ENCODE measurements at places on chromosomes 1 and 21. TPM values are rescaled to one million over a fixed set of nuclear protein-coding genes. Genes with fewer than 3 reads are reported as not detected.

GRCh38 chr1:30272277-30273020, 450.9 kb downstream of the MATN1 start:
- H3K27ac ChIP-seq = no peak overlapping the region
- H3K4me1 ChIP-seq = no peaks in the 10 kb centered on the region
- no peaks in the 10 kb centered on the region for H3K27me3 ChIP-seq
- H3K36me3 ChIP-seq = no peaks in the 10 kb centered on the region

GRCh38 chr1:87478231-87478630, 149.6 kb downstream of the LMO4 start:
- H3K4me3 ChIP-seq = no peak overlapping the region
- no peaks in the 10 kb centered on the region for H3K27me3 ChIP-seq

- peaks cover 4% of the 10 kb centered on the region for H3K4me1 ChIP-seq
- H3K36me3 ChIP-seq = no peaks in the 10 kb centered on the region
- peak overlapping the region; percentile 33 for H3K4me3 ChIP-seq
- DNase-seq = no peak
- H3K27me3 ChIP-seq = peaks cover 12% of the 10 kb centered on the region
Measured at GRCh38 chr1:197928849-197929336, 11.7 kb downstream of the LHX9 start.

GRCh38 chr1:37865348-37866120, 6.1 kb upstream of the MTF1 start:
- peaks cover 24% of the 10 kb centered on the region for H3K36me3 ChIP-seq
- no peaks in the 10 kb centered on the region for H3K27me3 ChIP-seq
- DNase-seq = no peak
- no peak overlapping the region for H3K27ac ChIP-seq

GRCh38 chr1:180372728-180373127, 129.6 kb downstream of the ACBD6 start:
- H3K27ac ChIP-seq = no peak overlapping the region
- H3K4me1 ChIP-seq = no peaks in the 10 kb centered on the region
- no peaks in the 10 kb centered on the region for H3K36me3 ChIP-seq
- H3K4me3 ChIP-seq = no peak overlapping the region
- DNase-seq = no peak

DNA sequence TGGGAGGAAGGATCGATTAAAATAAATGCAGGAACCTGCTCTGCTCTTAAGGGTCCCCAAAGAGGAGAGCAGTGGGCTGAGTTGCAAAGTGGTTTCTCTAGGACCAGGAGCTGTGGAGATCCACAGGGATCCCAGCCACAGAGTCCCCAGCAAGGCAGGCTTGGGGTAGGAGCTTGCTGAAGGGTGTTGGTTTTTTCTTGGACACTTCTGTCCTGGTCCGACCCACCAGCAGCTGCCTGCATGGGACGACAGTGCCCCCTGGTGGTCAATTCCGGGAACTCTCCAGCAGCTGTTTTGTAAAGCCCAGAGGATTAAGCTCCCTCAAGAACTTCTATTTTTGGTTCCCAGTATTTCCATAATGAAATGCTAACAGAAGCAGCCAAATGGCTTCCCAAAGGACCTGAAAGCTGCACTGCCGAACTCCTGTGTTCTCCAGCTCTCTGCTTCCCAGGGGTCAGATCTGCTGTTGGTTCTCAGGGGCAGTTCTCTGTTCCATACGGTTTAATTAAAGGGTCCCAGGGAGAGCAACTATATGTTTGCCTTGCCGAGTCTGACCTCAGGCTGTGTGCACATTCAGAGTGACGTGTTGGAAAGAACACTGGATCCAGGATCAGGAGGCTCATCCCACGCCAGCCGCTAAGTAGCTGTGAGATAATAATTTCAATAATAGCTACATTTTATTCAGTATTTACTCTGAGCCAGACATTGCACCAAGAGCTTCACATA, 23.2 kb downstream of the NENF start:
- peaks cover 3% of the 10 kb centered on the region for H3K27me3 ChIP-seq
- peak; percentile 73 for DNase-seq
- no peak overlapping the region for H3K4me3 ChIP-seq
- H3K4me1 ChIP-seq = no peaks in the 10 kb centered on the region
- no peaks in the 10 kb centered on the region for H3K36me3 ChIP-seq
- no peak overlapping the region for H3K27ac ChIP-seq

GRCh38 chr1:45172005-45172404, 34.4 kb downstream of the ZSWIM5 start:
- no peaks in the 10 kb centered on the region for H3K36me3 ChIP-seq
- H3K27ac ChIP-seq = no peak overlapping the region

GRCh38 chr1:247113733-247114271, 9.6 kb upstream of the ZNF669 start:
- no peaks in the 10 kb centered on the region for H3K36me3 ChIP-seq
- no peak overlapping the region for H3K27ac ChIP-seq
- H3K4me1 ChIP-seq = peaks cover 6% of the 10 kb centered on the region

- no peaks in the 10 kb centered on the region for H3K27me3 ChIP-seq
- no peak overlapping the region for H3K27ac ChIP-seq
- H3K4me3 ChIP-seq = no peak overlapping the region
Measured at GRCh38 chr1:59375321-59376220, 78.7 kb downstream of the FGGY start.

GRCh38 chr1:79012500-79012899, 6.0 kb upstream of the ADGRL4 start:
- H3K27ac ChIP-seq = no peak overlapping the region
- no peak for DNase-seq
- no peaks in the 10 kb centered on the region for H3K36me3 ChIP-seq
- H3K4me3 ChIP-seq = no peak overlapping the region

DNA sequence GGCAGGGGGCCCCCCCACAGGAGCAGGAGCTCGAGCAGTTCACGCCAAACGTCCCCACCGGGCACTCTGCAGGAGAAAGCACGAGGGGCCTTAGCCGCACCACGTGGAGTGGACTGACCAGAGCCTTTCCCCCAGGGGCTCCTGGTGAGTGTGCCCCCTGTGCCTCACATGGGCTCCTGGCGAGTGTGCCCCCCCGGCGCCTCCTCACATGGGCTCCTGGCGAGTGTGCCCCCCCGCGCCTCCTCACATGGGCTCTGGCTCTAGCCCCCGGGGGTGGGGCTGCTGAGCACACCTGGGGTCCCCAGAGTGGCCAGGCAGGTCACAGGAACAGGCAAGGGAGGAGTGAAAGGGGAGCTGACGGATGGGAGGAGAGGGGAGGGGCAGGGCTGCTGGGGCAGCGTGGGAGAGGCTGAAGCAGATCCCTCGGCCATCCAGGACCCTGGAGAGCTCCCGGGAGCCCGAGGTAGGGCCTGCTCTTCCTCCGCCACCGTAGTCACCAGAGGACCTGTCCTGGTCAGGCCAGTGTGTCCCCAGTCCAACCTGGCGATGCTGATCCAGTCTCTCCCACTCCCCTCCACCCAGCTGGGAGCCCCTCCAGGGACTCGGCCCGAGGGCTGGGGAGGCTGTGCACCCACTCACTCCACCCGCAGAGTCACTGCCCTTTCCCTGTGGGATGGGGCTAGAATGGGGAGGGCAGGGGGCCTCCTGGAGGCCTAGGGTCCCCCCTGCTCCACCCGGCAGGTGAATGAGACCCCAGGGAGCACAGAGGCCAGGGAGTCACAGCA, 47.6 kb downstream of the ARHGEF16 start:
- DNase-seq = peak; percentile 42
- H3K27me3 ChIP-seq = no peaks in the 10 kb centered on the region
- H3K4me1 ChIP-seq = no peaks in the 10 kb centered on the region
- H3K4me3 ChIP-seq = no peak overlapping the region

GRCh38 chr1:27513528-27513927, 23.6 kb upstream of the WASF2 start:
- H3K4me1 ChIP-seq = peaks cover 9% of the 10 kb centered on the region
- H3K4me3 ChIP-seq = no peak overlapping the region
- H3K27me3 ChIP-seq = no peaks in the 10 kb centered on the region
- H3K36me3 ChIP-seq = no peaks in the 10 kb centered on the region

DNA sequence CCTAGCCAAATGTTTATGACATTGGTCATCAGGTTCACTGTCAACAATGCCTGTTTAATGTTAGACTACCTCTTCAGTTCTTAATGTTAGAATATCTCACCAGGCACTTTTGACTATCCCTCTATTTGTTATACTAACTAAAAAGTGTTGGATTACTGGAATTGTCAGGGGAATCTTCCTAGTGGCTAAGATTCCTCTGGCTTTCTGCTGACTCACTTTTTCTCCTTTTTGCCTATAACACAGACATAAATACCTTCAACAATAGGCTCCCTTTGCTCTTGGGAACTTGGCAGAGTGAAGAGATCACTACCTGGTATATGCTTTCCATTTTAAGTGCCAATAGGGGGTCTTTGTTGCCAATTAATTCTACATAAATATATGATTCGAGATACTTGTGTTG, 68.5 kb downstream of the TMEM200B start:
- H3K27me3 ChIP-seq = no peaks in the 10 kb centered on the region
- H3K36me3 ChIP-seq = no peaks in the 10 kb centered on the region
- DNase-seq = no peak
- H3K27ac ChIP-seq = no peak overlapping the region
- H3K4me3 ChIP-seq = no peak overlapping the region

DNA sequence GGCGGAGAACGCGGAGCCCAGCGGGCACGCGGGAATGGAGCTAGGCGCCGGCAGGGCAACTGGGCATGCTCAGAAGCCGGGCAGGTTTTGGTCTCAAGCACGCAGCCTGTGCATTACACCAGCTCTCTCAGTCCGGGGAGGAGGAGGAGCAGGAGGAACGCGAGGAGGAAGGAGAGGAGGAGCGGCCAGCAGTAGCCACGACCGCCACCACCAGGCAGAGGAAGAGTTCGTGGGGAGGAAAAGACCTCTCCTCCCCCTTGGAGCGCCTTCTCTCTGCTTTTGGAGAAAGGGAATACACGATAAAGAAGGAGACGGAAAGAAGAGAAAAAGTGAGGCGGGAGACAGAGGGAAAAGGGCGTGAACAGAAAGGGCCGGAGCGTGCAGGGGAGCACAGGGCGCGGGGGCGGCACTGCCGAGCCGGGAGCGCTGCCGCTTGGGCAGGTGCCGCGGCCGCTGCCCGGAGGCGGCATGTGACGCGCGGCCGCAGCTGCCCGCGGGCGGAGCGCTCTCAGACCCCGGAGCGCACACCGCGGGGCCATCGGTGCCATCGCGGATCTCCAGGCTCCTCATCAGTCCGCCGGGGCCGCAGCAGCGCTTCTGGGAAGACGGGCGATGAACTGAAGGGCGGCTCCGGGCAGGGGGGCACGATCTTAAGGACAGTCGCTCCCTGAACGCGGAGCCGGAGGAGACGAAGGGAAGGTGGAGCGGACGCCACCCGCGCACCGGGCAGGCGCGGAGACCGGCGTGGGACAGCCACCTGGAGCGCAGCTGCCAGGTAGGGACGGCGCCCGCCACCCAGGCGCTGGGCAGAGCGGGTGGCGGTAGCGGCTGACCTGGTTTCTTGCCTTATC, at the start of gene CHRM3:
Gene CHRM3 (plus strand): TSS at position 116 of the 851 bp plus-strand sequence. CDS start 520,884 bp downstream, outside the sequence.
- no peaks in the 10 kb centered on the region for H3K4me1 ChIP-seq
- peaks cover 3% of the 10 kb centered on the region for H3K27me3 ChIP-seq
- no peaks in the 10 kb centered on the region for H3K36me3 ChIP-seq
- H3K27ac ChIP-seq = no peak within 1 kb of the TSS
- H3K4me3 ChIP-seq = peak within 1 kb of the TSS; percentile 44
- no peak for DNase-seq

DNA sequence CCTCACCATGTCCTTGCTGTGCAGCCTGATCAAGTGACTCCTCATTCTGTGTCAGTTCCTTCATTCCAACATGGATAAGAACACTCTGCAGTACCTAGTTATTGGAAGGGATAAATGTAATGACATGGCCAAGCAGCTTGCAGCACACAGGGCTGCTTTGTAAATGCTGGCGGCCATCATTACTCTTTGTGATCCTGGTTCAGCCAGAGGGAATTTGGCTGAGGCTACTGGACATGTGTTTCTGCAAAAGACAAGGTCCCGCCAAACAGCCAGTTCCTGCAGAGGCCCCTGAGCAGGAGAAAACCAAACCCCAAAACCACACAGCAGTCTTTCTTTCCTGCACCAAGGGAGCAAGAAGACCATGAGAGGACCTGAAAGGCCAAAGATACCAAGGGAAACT, 495.8 kb downstream of the AJAP1 start:
- H3K4me1 ChIP-seq = no peaks in the 10 kb centered on the region
- H3K36me3 ChIP-seq = no peaks in the 10 kb centered on the region
- H3K27me3 ChIP-seq = no peaks in the 10 kb centered on the region
- no peak overlapping the region for H3K27ac ChIP-seq
- no peak for DNase-seq

DNA sequence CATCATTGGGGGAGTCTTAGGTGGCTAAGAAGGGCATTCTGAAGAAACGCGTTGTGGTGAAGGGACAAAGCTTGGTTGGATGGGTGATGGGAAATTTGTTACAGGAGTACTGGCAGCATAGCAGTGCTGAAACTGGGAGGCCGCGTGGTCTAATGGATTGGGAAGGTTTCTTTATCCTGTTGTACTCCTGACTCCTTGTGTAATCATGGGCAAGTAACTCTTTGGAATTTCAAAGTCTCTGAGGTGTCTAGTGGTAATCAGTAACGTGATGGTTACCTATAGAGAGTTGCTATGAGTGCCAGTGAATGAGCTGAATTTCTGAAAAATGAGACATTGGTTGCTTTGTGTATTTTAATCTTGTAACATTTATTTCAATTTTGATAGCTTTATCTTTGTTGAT, 18.5 kb downstream of the DONSON start:
- H3K36me3 ChIP-seq = peaks cover 9% of the 10 kb centered on the region
- H3K4me1 ChIP-seq = no peaks in the 10 kb centered on the region
- DNase-seq = no peak
- no peak overlapping the region for H3K27ac ChIP-seq
- no peaks in the 10 kb centered on the region for H3K27me3 ChIP-seq

DNA sequence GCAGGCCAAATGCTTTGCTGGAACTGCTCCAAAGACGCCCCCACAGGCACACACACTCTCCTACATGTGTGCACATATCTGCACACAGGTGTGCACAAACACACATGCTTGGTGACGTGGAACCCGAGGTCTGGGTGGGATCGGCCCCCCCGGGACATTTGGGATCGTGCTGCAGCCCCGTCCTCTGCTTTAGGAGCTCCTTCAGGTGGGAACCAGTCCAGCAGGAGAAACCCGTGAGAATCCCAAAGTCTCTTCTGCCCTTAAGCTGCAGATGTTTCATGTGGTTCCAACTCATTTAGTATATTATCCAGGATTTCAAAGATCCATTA, 38.6 kb downstream of the UBE2G2 start:
- no peaks in the 10 kb centered on the region for H3K36me3 ChIP-seq
- no peak overlapping the region for H3K4me3 ChIP-seq
- no peak for DNase-seq
- no peaks in the 10 kb centered on the region for H3K27me3 ChIP-seq
- H3K4me1 ChIP-seq = peaks cover 27% of the 10 kb centered on the region

DNA sequence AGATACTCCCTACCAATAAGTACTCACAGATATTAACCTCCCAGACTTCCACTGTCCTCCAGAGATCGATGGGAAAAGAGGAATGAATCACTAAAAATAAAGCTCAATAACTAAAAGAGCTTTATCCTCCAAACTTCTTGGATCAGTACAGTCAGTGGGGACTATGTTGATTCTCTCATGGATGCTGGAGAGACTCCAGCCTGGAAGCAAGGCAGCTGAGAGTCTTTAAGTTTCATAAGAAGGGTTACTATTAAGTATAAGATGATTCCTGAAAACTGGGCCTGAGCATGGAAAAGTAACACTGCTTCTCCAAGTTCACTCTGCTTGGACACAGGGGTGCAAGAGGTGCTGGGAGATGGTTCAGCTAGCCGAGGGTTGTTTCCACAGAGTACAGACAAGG, 6.2 kb upstream of the DDR2 start:
- no peak for DNase-seq
- H3K27me3 ChIP-seq = no peaks in the 10 kb centered on the region
- H3K4me1 ChIP-seq = no peaks in the 10 kb centered on the region
- no peaks in the 10 kb centered on the region for H3K36me3 ChIP-seq

MMP23B gene
- 6.8 TPM for total RNA-seq

OR2L5 gene
- total RNA-seq = 0.09 TPM

DEPDC1 gene
- 0.08 TPM for total RNA-seq

KCNE2 gene
- total RNA-seq = 0.25 TPM

HIPK1 gene
- total RNA-seq = 99.5 TPM

TDRD5 gene
- total RNA-seq = not detected

CD84 gene
- 97.4 TPM for total RNA-seq

WDR64 gene
- 0.25 TPM for total RNA-seq

SCNM1 gene
- 60.4 TPM for total RNA-seq
